ENCODE measurements at places on chromosomes 5 and 9.

- no peak for DNase-seq
Measured at GRCh38 chr9:116661037-116661954, 25.8 kb upstream of the TRIM32 start.

GRCh38 chr9:4579001-4579400 is 83.1 kb upstream of the PLPP6 start:
- no peak for DNase-seq

DNA sequence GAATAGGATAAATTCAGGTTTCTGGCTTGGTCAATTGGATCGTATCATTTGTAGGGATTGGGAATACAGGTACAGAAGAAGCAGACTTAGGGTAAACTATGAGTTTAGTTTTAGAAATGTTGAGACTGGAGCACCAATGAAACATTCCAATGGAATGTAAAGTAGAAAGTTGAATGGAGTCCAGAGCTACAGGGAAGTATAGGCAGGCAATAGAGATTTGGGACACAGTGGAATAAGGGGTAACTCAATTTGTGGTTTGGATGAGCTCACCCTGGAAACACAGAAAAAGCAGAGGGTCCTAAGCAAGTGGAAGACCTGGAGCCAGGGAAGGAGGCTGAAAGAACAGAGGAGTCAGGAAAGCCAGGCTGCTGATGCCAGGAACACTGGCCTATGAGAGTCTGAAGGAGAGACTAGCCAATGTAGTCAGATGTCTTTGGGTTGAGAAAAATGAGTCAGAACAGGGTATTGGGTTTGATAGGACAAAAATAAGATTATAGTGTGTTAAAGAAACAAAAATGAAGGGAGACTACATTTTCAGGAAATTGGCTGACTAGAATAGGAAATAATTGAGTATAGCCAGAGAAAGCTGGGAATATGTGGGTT is 72.8 kb downstream of the STARD4 start:
- DNase-seq, result no peak

DNA sequence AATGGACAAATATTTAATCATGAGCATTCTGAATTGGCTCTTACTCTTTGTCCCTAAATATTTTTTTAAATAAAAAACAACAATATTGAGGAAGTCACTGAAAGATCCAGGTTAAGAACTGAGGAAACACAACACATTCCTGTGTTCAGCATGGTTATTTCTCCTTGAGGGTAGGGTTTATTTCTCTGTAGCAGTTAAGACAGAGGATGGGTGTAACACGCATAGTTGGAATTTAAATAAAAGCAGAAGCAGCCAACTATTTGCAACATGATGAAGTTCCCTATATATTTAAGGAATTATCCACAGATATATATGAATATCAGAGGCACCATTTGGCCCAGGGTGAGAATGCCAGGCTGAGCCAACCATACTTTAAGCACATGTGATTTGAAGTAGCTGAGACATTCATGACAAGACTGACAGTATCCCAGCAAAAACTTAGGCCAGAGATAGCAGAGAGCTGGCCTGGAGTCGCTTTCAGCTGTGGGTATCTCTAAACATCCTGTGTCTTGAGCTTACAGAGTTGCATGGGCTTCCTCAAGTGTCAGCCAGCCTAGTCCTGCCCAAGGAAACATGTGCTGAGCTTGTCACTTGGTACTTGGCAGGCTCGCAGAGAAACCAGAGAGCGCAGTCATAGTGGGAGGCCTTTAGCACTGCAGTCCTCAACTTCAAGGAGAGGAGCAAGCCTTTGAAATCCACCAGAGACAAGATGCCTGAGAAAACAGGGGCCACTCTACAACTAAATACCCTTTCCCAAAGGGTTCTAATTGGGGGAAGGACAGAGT is 43.6 kb downstream of the SEMA5A start:
- DNase-seq, result no peak

DNA sequence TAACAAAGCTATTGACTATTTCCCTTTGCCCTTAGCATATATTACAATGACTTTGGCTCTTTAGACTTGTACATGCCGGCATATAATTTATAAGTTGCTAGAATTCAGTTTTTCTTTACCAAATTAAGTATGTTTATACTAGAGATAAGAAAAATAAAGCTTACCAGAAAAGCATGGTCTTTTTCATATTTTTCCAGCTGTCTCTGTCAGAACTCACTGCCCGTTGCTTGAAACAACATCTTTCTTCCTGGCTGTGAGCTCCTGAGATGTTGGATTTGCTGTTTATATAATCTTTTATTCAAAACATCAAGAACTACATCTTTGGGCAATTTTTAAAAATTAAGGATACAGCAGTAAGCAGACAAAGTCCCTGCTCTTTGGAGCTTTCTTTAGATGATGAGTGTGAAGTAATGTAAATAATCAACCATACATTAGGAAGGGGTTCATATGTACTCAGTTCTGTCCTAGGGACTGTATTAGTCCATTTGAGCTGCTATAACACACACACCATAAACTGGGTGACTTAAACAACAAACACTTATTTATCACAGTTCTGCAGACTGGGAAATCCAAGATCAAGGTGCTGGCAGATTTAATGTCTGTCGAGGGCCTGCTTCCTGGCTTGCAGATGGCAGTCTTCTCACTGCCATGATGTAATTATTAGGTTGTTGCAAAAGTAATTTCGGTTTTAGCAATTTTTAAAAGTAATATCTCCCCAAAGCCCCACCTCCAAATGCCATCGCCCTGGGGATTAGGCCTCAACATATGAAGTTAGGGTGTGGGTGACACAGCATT is 45.4 kb upstream of the RANBP3L start:
- no peak for DNase-seq

DNA sequence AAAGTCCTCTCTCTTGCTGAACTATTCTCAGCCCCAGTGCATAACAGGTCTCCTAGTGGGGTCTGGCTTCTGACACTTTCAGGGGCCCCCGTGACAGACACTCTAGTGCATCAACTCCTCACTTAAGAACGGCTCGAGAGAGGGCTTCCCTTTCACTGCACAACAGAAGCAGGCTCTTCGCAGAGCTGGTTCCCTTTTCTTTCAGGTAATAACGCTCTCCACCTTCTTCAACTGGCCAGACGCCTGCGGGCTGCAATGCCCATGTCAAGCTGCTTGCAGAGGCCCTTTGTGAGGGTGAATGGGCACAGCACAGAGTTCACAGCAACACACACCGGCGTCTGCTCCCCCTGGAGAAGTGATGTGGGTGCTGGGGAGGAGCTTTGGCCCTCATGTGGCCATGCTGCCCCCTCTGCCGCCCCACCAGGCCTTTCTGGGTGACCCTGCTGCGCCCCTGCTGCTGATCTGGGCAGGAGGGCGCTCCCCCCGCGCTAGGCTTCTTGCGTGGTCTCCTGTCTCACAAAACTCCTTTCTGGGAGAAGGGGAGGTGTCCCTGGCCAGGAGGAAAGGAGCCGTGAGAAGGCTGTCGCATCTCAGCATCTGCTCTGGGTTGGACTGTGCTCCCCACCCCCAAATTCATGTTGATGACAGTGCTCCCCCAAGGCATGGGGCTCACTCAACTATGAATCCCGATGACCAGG is 2.4 kb downstream of the MRPL36 start:
- no peak for DNase-seq

DNA sequence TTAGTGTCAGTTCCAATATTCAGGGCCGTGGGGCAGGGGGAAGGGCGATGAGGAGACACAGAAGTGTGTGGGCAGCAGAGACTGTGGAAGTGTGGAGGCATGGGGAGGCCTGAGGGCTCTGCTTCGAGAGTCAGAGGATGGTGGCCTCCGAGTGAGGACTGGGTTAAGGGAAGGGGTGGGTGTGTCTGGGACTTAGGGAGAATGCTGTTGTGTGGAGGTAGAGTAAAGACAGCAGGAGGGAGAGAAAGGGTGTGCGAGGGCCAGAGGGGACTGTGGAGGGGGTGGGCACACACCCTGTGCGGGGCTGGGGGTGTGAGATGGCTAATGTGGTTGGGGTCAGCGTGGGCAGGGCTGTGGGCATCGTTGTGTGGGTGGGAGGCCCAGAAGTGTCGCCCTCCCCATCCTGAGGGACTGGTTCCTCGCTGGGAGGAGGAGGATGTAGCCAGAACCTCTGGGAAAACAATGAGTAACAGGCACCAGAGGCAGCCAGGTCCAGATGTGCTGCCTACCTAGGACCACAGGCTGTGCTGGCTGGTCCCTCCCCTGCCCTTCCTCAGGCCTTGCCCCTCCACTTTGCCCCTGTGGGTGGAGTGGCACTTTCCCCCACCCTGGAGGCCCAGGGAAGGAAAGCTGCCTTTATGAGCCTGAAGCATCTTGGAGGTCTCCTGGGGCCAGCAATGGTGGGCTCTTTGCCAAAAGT is 4.2 kb downstream of the USP20 start:
- DNase-seq, result no peak

DNA sequence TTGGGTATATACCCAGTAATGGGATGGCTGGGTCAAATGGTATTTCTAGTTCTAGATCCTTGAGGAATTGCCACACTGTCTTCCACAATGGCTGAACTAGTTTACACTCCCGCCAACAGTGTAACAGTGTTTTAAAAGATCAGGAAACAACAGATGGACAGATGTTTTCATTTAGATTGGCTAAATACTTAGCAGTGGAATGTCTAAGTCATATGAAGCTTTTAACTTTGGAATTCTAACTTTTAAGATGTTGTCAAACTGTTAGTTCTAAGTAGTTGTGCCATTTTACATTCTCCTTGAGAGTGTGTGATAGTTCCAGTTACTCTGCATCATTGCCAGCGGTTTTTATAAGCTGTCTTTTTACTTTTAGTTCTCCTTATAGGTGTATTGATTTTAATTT is 688.8 kb downstream of the SEMA5A start:
- no peak for DNase-seq

DNA sequence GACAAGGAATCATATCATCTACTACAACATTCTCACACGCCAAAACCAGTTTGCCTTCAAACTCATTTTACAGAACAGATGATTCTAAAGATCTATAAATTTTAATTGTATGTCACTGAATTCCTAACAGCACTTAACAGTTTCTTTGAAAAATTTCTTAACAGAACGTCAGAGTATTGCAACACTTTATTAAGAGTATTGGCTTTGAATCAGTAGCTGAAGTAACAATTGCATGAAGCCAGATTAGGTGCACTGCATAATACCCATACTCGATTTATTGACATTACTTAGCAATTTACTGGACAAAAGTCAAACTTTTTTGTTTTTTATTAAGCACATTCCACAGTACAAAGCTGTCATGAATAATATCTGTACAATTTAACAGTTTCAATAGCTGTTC is 75.8 kb downstream of the SMIM23 start:
- DNase-seq, result no peak

GRCh38 chr5:31657315-31657979 is 18.5 kb downstream of the PDZD2 start:
- no peak for DNase-seq

- DNase-seq, result no peak
Measured at GRCh38 chr9:110797611-110798010, 129.0 kb downstream of the MUSK start.
